Activated naive CD4-positive, alpha-beta T cell treated with anti-CD3 and anti-CD28 coated beads, Interleukin-2, amount 50 U/mL, for 16 hours (primary cell): ENCODE measurements at places on chromosomes 12 and 14.
A peak's percentile ranks its signal among the peaks of the same experiment; 100 is the strongest.

DNA sequence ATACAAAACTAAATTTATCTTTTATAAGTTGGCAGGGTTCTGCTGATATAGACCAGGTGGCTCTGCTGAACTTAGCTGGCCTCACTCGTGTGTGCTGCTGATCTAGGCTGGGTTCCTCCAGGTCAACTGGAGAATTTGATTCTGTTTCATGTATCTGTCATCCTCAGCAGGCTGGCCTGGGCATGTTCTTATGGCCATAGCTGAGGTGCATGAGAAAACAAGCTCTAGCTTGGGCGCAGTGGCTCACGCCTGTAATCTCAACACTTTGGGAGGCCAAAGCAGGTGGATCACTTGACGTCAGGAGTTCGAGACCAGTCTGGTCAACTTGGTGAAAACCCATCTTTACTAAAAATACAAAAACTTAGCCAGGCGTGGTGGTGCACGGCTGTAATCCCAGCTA, 24.3 kb upstream of the BCL2L14 start:
- DNase-seq: no peak

DNA sequence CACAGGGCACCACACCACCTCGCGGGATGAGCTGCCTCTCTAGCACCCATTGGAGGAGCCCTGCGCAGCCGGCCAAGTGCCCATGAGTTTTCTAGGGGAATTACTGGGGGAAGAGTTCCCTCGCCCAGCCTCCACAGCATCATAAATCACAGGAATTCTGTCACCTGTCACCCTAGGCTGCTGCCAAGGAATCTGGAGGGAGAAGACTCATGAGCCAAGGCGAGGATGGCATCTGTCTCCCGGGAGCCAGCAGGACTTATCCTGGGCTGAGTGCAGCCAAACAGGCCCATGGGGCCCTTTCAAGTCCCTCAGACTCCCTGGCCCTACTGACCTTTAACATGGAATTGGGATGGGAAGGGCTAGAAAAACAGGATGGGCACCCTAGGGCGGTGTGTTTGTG, 7.8 kb upstream of the OTUB2 start:
- no peak for DNase-seq

DNA sequence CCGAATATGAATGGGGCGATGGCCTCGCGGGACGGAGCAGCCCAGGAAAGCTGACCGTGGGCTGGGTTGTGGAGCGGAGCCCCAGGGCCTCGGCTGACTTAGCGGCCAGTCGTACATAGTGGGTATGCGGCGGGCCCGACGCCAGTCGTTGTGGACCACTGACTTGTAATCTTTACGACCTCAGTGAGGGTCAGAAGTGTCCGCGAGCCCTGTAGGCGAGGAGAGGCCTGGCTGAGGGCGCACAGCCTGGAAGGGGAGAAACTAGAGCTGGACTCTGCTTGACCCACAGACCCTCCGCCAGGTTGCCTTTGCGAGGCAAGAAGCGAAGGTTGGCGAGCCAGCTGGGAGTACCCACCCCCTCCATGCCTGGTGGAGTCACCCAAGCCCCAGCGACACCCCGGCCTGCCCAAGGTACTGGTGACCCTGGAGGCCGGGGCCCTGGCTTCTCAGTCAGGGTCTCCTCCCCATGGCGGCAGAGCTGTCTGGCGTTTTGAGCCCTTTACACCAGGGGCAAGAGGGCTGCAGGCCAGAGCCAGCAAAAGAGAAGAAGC, 15.6 kb upstream of the DYNC1H1 start:
- DNase-seq: peak; percentile 17

DNA sequence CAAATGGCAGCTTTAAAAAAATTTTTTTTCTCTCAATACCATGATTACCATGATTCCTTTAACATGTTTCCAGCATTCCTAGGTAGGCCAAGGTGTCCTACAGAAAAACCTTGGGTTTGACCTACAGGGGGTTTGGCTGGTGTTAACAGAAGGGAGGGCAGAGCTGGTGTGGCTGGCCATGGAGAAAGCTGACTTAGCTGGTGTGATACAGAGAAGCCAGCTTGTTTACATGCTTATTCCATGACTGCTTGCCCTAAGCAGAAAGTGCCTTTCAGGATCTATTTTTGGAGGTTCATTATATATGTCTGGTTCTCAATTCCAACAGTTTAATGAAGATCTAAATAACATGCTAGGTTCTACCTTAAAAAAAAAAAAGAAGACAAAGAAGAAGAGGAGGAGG, 68.6 kb downstream of the EEA1 start:
- DNase-seq: no peak

- no peak for DNase-seq
Observed at GRCh38 chr14:51334566-51334965, 94.5 kb downstream of the TMX1 start.

GRCh38 chr12:42732908-42733411, 143.4 kb upstream of the PRICKLE1 start:
- no peak for DNase-seq

GRCh38 chr12:107322063-107322462, 228.7 kb upstream of the CRY1 start:
- no peak for DNase-seq

DNA sequence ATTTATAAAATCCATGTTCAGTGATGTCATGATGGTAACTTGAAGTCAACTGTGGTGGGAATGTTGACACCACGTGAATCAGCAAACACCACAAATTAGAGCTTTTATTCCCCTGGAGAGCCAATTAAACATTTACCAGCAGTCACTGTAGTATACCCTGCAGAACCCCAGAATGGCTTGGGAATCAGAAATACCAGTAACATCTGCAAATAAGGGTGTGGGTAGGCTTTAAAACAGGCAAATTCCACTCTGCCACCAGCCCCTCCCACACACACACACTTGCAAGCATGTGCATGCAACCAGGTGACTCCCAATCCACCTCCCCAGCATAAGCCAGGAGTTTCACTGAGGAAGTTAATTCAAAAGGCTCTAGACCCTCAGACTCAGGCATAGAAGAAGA, 63.6 kb upstream of the TMEM263 start:
- no peak for DNase-seq

GRCh38 chr12:125473501-125473900, 408.3 kb downstream of the AACS start:
- no peak for DNase-seq

- no peak for DNase-seq
Observed at GRCh38 chr12:9378430-9378835, 170.2 kb upstream of the PZP start.

DNA sequence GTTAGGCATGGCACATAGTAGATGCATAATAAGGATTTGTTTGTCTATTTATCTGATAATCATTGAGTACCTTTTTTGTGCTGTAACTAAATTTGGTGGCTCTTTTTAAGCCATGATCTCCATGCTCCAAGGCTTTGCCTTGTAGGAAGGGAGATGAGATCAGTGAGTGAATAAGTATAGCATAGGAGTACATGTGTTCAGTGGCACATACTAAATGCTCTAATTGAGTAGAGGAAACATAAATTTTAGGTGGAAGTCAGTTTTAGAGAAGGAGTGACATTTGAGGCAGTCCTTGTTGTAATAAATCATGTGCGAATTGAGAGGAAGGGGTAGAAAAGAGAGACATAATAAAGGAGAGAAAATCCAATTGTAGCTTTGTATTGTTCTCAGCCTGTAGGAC, 482.6 kb downstream of the NRXN3 start:
- DNase-seq: no peak

- no peak for DNase-seq
Observed at GRCh38 chr14:44701563-44702263, 194.6 kb upstream of the FSCB start.

DNA sequence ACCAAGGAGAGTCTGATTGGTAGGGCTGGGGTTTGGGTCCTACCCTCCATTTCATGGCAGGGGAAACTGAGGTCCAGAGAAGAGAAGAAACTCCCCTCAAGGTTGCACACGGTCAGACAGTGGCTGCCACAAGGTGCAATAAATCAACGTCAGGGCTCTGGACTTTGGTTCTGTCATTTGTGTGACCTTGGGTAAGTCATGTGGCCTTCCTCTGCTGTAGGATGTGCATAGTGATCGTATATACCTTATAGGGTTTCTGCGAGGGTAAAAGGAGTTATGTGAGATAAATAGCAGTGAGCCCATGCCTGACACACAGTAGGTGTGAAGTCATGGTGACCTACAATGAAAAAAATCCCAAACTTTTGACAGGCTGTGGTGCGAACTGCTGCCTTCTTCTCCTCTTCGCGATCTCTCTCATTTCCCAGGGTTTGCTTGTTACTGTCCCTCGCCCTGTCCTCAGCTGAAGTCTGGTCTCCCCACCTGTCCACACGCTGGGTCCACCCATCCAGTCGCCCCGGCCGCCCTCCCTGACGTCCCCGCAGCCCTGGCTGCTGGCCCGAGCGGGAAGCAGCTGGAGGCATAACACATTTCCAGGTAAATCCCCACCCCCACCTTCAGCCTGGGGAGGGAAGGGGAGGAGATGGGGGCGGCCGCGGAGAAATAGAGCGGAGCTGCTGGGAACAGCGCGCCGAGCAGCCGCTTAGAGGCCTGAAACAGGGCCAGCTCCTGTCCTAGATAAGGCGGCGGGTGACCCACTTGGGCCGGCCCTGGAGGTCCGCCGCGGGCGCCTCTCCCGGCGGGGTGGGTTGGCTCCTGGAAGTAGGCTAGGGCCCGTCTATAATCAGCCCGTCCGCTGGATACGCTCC, 1.8 kb upstream of the FAM222A start:
- no peak for DNase-seq

- no peak for DNase-seq
Observed at GRCh38 chr14:90058876-90059458, 2.8 kb upstream of the KCNK13 start.

DNA sequence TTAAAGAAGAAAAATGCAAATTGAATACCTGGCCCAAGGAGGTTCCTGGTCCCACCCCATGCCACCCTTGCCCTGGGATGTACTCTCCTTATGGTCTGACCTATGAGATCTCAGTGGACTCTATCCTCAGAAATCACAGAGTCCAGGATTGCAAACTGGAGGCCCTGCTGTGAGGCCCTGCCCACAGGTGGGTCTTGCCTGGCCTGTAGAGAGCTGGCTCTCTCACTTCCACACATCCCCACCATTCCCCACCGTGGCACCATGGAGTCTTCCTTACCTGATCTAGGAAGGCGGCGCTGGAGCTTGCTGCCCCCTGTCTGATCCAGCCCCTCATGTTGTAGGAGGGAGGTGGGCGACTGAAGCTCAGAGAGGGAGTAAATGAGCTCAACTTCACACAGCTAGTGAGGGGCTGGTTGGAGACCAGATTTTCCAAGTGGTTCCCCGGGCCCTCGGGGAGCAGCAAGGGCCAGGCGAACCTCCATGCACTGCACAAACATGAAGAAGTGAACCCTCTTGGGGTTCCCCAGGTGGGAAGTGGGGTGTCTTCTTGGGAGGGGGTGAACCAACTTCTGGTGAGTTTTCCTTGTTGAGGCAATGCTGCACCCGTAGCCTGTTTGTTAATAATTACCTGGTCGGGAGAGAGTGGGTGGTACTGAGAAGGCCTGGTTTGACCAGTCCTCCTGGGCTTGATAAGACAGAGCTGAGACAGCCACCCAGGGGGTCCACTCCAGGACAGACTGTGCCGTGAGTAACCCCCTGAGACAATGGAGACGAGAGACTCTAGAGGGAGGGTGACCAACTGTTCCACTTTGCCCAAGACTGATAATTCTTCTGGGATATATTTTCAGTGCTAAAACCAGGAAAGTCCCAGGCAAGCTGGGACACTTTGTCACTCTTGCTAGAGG, at the start of gene SERPINA4:
TSS of gene SERPINA4 (plus strand) at position 692 of the 905 bp plus-strand sequence. CDS start 2,041 bp downstream, outside the sequence.
- DNase-seq: no peak

DNA sequence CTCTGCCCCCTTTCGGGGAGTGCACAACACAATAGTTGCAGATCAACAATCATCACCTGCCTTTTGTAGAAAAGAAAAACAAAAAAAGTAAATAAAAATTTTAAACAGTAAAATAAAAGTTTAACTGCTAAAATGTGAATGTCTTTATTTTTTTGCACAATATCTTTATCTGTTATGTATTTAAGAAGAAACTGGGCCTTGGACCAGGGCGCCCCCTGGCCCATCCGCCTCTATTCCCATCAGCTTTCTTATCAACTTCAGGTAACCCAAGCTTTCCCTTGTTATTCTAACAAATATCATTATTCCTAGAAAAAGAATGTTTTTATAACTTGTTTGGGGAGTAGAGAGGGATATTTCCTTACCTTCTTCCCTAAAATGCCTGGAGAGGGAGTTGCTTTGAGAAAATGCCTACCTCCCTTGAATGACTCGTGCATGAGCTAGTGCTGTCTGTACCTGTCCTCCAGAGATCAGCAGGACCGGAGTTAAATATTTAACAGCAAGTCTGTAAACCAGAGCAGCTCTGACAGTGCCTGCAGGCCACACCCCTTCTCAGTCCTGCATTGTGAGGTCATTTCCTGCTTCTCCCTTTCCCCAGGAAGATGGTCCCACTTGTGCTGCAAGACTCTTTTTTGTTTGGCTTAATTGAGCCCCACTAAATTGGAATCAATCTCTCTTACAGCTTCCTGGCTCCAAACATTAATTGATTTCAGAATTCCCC, 192.8 kb upstream of the RGS6 start:
- DNase-seq: no peak
